ENCODE measurements at places on chromosomes 16 and 17.

DNA sequence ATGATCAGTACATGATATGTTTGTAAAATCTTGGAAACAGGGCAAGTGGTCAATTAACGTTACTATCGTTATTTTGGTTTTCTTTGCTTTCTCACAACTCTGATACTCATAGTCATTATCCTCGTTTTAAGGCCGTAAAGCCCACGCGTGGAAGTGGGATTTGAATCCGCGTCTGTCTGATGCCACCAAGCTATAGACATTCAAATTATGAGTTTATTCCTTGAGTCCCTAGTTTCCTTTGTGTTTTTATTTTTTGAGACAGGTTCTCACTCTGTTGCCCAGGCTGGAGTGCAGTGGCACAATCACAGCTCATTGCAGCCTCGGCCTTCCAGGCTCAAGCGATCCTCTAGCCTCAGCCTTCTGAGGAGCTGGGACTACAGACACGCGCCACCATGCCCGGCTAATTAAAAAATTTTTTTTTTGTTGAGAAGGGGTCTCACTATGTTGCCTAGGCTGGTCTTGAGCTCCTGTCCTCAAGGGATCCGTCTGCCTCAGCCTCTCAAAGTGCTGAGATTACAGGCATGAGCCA, 1.0 kb downstream of the DCTN5 start:
- no peak for DNase-seq

DNA sequence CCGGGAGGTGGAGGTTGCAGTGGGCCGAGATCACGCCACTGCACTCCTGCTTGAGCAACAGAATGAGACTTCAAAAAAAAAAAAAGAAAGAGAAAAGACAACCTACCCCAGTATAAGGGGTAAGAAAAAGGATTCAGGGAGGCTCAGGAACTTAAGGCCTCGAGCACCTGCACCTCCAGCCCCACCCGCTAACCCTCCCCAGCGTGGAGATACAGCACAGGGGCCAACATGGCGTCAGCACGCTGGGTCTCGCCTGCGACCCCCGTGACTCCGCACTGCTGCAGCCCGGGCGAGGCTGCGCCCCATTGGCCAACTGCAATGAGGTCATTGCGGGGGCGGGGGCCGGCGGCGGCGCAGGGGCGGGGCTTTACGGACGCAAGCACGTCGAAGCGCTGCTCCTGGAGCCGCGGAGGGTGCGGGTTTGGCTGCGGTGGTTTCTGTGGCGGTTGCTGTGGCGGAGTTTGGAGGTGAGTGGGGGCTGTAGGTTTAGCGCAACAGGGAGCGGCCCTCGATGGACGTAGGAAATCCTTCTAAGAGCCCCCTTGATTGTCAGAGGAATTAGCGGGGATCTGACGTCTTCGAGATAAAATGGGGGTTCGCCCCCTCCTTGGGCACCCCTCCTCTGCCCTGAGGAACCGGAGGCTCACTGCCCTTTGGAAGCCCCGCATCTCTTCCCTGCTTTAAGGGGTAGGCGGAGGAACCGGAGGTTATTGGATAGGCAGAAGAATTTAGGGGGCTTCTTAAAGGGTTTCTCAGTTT, at the start of gene ATP6V0A1:
TSS of gene ATP6V0A1 (plus strand) at position 382 of the 759 bp plus-strand sequence. CDS start 2,017 bp downstream, outside the sequence.
- DNase-seq, result peak; percentile 88

DNA sequence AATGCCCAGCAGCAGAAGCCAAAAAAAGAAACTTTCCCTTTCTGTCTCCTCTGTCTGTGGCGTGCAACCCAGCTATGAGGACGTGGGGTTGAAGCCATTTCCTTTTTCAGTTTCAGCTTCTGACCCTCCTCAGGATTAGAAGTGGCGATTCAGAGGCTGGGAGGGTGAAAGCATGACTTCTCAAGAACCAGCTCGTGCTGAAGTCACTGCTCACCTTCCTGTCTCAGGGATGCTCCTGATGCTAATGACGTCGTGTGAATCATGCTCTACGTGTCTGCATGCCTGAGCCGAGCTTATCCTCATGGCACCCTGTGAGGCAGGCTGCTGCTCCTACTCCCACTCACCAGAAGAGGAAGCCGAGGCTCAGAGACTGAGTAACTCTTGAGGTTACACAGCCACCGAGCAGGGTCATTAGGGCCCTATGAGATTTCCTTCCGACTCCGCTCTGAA, 5.7 kb upstream of the LPO start:
- DNase-seq, result peak; percentile 70

- DNase-seq, result no peak
These were observed 2.2 kb downstream of the SPAG7 start for GRCh38 chr17:4965311-4965986.

DNA sequence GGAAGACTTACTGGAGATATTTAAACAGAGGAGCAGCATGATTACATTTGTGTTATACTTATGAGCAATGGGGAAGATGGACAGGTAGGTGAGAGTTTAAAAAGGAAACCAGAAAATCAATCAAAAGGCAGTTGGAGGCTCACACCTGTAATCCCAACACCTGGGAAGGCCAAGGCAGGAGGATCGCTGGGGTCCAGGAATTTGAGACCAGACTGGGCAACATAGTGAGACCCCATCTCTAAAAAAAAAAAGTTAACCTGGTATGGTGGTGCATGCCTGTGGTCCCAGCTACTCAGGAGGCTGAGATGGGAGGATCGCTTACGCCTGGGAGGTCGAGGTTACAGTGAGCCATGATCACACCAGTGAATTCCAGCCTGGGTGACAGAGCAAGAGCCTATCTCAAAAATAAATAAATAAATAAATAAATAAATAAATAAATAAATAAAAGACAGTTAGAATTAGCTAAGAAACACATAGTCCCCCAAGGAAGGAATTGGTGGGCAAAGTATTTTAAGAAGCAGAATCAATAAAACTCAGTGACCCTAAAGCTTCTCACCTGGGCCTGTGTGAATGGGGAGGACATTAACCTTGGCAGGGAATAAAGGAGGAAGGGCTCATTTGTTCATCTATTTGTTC, 32.3 kb upstream of the TOB1 start:
- DNase-seq, result no peak

GRCh38 chr17:75460295-75460694, 3.9 kb downstream of the TMEM94 start:
- no peak for DNase-seq

GRCh38 chr16:22624038-22624799, 113.5 kb downstream of the NPIPB5 start:
- DNase-seq, result no peak

DNA sequence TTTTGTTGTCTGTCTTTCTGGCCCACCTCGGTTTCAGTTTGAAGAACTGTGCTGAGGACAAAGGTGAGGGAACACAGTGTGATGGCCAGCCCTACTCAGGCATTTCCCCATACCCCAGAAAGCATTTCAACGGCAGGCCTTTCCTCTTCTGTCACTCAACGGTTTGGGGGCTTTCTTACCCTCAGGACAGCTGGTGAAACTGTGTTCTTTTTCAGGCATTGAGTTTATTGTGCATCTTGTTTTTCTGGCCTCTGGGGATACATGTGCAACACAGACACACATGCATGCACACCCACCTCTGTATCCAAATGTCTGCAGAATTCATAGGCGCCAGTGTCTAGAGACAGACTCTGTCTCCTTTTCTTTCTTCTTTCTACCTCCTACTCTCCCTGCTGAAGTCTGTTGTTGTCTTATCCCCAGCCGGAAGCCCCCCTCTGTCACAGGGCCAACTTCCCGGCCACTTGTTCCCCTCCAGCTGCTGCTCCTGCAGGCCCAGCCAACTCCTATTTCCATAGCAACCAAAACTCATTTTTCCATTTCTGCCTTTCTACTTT, 17.0 kb downstream of the CHD9 start:
- DNase-seq, result no peak

DNA sequence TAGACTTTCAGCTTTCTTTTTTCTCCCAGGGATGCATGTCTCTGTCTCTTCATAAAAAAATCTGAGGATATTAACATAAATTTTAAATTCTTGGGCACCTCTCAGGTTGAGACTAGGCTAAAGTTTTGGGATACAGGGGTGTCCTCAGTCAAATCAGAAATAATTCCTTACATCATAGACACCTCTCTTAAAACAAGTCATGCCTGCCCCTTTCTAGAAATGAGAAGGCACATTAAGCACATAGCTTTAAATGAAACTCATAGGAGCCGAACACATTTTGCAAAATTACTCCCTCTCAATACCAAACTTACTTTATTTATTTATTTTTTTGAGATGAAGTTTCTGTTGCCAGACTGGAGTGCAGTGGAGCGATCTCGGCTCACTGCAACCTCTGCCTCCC, 67.3 kb upstream of the BCAR1 start:
- DNase-seq, result no peak

- DNase-seq, result no peak
These were observed 75.0 kb downstream of the RPTOR start for GRCh38 chr17:80619535-80620235.

DNA sequence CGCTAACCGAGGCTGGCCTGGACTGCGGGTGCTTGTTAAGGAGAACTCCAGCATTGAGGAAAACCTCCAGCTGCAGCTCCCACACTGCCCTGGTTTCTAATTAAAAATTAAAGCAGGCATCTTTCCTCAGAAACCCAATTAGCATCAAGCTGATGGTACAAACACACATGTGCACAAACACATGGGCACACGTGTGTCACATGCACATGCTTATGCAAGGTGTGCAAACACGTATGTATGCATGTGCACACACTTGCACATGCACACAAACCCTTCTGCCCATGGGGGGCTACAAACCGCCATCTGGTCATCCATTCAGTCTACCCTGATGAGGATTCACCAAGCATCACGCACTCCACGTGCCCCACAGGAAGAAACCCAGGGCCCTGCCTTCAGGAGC, 182.5 kb downstream of the ZNF423 start:
- DNase-seq, result no peak

DNA sequence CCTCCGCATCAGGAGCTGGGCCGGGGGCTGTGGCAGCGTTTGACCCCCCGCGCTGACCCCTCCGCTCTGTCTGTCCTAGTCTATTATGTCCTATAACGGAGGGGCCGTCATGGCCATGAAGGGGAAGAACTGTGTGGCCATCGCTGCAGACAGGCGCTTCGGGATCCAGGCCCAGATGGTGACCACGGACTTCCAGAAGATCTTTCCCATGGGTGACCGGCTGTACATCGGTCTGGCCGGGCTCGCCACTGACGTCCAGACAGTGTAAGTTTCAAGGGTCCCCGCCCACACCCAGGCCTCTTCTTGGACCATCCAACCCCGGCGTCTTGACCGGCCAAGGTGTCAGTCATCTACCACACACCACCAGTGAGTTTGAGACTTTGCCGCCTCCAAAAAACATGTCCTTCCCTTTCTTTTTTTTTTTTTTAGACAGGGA, 548 bp downstream of the PSMB3 start:
- DNase-seq, result no peak

GRCh38 chr16:53545433-53545832, 42.4 kb upstream of the AKTIP start:
- peak; percentile 52 for DNase-seq

DNA sequence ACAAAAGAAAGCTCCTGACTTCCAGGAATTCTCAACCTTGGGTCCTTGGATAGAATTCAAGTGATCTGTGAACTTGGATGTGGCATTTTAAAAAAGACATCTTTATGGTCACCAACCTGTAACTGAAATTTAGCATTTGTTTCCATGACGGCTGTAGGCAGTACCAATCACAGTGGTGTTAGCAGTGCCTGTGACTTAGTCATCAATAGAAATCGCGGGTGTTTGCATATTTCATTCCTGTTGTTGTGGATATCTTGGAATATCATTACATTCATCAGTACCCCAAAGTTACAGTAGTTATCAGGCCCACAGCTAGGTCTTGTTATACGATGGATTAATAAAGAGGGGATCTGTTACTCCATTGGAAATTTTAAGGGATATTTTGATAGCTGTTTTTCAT, 81.6 kb downstream of the CMIP start:
- no peak for DNase-seq

- no peak for DNase-seq
These were observed 26.8 kb upstream of the PIK3R6 start for GRCh38 chr17:8894202-8894671.

DNA sequence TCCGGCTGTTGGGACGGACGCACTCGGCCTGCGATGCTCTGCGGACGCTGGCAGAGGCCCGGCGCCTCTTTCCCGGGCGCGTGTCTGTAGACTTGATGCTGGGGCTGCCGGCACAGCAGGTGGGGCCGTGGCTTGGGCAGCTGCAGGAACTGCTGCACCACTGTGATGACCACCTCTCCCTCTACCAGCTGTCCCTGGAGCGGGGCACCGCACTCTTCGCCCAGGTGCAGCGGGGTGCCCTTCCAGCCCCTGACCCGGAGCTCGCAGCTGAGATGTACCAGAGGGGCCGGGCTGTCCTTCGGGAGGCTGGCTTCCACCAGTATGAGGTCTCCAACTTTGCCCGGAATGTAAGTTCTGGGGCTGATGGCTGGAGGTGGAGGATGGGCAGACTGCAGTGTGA, 3.5 kb downstream of the RSAD1 start:
- DNase-seq, result no peak

GRCh38 chr17:596763-597644, 117.6 kb downstream of the VPS53 start:
- DNase-seq, result no peak

- DNase-seq, result no peak
These were observed 56.0 kb downstream of the ABAT start for GRCh38 chr16:8730335-8730915.

DNA sequence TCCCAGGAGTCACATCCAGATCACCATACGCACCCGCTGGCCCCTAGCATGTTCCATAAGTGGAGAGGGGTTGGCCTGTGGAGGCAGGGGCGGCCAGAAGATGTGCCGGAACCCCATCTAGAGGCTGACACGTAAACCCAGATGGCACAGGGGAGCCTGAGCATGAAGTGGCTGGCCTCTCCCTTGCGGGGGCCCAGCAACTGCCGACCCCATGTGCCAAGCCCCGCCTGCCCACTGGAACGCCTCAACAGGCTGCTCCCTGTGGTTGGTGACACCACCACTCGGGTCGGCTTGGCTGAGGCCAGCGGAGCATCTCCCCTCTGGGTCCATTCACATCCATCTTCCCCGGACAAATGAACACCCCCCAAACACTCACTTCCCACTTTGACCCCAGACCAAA, 9.5 kb downstream of the BCAR1 start:
- DNase-seq, result no peak

DNA sequence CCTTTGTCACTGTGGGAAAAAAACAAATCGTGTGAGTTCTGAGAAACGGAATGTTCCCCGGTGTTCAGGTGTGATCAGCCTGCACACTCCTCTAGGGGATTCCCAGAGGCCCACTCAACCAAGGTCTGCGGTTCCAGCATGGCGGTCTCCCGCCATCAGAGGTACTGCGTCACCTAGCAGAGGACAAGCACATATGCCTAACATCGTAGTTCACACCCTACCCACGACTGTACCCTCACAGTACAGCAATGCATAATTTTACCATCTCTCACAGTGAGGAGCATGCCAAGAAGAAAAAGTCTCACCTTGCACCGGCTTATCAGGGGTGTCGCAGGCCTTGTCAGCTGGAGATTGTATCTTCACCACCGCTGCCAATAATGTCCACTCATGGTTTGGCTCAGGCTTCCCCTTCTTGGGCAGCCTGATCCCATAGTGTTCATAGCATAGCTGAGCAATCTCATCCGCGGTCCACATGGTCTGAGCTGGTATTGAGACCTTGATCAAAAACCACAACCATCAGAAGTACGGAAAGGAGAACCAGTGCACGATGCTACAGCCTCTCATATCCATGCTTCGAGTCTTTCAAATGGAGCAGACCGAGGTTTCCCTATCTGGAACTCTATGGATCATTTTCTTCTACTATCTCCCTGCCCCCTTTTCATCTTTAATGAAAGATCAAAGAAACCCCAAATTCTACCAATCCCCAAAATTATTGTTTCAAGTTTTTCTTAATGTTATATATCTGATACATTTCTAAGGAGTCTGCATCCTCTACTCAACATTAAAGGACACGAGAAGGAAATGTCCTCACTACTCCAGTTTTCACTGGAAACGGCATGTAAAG, 2.5 kb downstream of the ADAT1 start:
- peak; percentile 72 for DNase-seq

All from CD4-positive, alpha-beta T cell treated with Interferon gamma for 1 hour (primary cell).